ENCODE measurements at places on chromosomes 2 and 18.

DNA sequence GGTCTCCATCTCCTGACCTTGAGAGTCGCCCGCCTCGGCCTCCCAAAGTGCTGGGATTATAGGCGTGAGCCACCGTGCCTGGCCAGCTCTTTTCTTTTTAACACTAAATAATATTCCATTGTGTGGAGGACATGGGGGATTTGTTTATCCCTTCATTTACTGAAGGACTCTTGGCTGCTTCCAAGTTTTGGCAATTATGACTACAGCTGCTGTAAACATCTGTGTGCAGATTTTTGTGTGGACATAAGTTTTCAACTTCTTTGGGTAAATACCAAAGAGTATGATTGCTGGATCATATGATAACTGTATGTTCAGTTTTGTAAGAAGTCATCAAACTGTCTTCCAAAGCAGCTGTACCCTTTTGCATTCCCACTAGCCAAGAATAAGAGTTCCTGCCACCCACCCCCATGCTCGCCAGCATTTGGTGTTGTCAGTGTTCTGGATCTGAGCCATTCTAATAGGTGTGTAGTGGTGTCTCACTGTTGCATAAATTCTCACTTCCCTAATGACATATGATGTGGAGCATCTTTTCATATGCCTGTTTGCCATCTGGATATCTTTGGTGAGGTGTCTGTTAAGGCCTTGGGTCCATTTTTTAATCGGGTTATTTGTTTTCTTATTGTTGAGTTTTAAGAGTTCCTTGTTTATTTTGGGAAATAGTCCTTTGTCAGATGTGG lies 52.2 kb downstream of the TNFRSF11A start:
- DNase-seq: no peak

- DNase-seq: no peak
Observed at GRCh38 chr2:99777656-99778290, 288.0 kb upstream of the REV1 start.

DNA sequence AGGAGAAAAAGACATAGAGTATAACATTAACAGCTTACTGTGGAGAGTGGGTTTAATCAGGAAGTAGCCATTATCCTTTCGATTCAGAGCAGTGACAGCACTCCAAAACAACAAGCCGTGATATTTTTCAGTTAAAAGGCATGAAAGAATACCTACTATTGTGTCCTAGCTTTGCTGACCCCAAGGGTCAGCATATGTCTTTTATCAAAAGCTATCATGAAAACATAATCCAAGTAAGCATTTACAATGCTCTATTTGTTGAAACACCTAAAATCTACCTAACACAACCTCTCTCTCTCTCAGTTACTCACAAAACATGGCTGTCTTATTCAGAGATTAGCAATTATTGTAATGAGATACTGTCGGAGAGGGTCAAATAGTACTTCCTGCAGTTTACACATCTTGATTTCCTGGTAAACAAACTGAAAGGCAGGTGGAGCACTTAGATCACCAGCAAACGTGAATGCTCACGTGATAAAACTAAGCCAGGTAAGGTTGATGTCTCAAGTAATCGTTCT lies 100.0 kb downstream of the BAZ2B start:
- DNase-seq: peak; percentile 23

DNA sequence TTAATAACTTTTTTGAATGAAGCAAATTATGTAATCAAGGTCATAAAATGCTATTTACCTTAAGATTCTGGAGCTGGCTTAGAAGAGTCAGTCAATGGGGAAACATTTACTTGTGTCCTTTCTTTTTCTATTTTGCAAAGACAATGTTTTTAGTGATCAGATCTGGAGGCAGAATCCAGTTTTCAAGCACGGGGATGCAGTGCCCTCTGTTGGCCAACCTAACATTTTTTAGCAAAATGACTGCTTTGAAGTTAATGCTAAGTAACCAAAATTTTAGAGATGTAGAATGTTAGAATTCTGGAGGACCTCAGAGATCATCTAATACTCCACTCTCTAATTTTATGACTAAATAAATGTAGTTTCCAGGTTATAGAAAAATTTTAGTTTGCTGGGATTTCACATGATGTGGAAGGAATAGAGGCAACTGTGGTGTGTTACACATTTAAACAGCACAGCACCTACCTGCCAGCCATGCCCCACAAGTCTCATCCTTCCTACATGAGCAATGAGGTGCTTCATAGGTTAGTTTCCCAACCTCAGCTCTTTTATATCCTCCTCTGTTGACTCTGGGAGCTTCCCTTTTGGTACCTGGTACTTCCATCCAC lies 23.6 kb upstream of the SLC9A4 start:
- no peak for DNase-seq

- no peak for DNase-seq
Observed at GRCh38 chr2:150339282-150339681, 148.2 kb downstream of the RND3 start.

DNA sequence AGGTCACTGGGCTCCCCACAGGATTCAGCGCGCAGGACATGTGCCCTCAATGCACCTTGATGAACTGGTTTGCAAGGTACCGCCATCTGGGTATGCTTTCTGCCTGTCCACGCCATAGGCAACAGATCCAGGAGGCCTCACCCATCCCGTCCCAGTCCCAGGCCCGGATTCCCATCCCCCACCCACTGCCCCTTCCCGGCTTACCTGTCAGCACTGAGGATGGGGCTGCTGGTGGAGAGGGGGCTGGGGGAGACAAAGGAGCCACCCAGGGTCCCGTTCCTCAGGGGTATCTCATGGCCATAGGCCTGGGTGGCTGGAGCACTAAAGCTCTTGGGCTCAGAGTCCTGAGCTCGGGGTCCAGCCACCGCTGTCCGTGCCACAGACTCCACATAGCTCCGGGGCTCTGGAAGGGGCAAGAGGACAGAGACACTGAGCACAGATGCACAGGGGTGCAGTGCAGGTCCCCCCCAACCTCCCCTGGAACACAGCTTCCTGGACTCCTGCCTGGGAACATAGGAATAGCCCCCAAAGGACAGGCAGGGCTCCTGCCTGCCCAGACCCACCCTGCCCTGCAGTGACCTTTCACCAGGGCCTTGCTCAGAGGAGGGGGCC lies 181.2 kb downstream of the TNS1 start:
- DNase-seq: no peak

- no peak for DNase-seq
Observed at GRCh38 chr18:55485666-55486065, 102.3 kb downstream of the TCF4 start.

- no peak for DNase-seq
Observed at GRCh38 chr18:44791520-44791919, 110.8 kb downstream of the SETBP1 start.

- DNase-seq: no peak
Observed at GRCh38 chr18:65919663-65920062, 168.9 kb downstream of the CDH7 start.

DNA sequence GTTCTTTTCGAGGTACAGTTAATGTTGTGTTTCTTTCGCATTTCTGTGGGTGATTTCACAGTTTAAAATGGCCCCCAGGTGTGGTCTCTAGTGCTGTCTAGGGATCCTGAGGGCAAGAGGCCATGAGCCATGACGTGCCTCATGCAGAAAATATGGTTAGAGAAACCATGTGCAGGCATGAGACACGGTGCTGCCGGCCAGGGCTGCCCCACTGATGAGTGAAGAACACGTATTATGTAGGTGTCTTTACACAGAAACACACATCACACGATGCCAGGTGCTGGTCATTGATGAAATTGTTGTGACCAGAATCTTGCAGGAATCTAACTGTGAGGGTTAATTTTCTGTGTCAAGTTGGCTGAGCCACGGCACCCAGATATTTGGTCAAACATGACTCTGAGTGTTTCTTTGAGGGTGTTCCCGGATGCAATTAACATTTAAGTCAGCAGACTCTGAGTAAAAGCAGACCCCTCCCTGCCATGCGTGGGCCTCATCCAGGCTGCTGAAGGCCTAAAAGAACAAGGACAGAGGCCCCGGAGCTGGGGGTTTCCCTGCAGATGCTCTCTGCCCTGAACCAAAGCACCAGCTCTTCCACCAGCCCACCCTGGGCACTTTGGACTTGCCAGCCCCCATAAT lies 463.0 kb upstream of the MYT1L start:
- no peak for DNase-seq

DNA sequence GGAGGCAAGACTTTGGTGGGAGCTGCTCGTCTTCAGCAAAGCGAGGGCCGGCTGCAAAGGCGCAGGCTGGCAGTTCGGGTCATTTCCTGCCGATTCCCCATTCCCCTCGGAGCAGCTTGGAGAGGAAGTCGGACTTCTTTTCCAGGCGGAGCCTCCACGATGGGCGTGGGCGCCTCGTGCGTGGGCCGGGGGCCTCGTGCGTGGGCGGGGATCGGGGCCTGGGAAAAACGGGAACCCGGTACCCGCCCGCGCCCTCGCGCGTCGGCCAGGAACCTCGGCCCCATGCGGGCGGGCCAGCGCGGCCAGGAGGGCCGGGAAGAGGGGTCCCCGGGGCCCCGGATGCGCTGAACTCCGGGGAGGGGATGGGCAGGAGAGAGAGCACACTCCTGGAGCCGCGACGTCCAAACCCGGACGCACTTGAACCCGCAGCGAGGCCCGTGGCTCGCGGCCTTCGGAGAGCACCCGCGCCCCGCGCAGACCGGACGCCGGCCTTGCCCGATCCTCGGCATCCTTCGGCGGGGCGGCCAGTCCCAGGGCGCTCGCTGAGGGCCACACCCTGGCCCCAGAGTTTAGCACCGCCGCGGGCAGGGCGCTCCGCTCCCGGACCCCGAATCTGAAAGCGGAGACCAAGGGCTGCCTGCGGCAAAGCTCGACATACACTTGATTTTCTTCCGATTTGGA lies 368.4 kb downstream of the MTX2 start:
- no peak for DNase-seq

Data from keratinocyte (primary cell).